ENCODE measurements at places on chromosomes 2 and 18.

DNA sequence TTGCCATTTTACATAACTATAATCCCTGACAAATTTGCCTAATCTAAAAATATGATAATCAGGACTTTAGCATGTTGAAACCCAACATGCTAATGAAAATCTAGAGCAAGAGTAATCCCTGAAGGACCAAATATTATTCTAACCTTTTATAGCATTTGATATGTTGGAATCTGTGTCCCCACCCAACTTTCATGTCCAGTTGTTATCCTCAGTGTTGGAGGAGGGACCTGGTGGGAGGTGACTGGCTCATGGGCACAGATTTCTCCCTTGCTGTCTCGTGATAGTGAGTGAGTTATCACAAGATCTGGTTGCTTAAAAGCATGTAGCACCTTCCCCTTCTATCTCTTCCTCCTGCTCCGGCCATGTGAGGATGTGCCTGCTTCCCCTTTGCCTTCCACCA lies 59.8 kb downstream of the SH3YL1 start:
- no peak for DNase-seq

DNA sequence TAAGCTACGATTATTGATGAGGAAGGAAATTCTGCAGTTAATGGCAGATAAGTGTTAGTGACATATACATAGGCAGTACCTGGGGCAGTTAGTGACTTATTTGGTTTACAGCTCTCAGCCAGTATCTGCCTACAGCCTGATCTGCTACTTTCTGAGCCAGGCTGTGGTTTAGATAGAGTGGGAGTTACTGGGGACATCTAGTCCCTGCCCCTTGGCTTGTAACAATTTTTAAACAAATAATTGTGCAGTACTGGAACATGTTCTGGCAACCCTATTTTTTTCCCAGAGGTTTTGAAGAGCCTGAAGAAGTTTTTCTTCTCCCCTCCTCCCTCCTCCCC lies 2.3 kb downstream of the KIF5C start:
- DNase-seq = no peak

DNA sequence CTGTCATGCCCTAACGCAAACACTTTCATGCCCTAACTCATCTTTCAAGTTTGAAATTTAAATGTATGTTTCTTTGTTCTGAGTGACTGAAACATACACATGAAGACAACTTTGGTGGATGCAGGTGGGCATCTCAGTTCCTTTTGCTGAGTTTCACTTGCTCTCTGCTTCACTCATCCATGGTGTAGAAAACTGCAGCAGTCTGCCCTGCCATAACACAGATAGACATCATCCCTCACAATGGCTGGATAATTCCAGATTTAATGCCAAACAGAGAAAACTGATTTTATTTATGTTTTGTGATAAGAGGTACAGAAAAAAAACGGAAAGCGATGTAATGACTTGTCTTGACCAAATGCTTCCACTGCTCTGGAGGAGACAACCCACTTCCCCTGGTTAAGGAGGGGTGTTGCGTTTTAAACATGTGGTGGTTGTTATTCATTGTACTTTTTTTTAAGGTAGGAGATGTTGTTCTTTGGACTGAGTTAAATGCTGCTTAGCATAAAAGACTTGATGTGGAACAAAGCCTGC lies 70.4 kb downstream of the RHBDD1 start:
- no peak for DNase-seq

- DNase-seq = no peak
Measured at GRCh38 chr2:4674007-4674406, 970.6 kb downstream of the DCDC2C start.

- no peak for DNase-seq
Measured at GRCh38 chr2:47334356-47335136, 68.4 kb upstream of the MSH2 start.

DNA sequence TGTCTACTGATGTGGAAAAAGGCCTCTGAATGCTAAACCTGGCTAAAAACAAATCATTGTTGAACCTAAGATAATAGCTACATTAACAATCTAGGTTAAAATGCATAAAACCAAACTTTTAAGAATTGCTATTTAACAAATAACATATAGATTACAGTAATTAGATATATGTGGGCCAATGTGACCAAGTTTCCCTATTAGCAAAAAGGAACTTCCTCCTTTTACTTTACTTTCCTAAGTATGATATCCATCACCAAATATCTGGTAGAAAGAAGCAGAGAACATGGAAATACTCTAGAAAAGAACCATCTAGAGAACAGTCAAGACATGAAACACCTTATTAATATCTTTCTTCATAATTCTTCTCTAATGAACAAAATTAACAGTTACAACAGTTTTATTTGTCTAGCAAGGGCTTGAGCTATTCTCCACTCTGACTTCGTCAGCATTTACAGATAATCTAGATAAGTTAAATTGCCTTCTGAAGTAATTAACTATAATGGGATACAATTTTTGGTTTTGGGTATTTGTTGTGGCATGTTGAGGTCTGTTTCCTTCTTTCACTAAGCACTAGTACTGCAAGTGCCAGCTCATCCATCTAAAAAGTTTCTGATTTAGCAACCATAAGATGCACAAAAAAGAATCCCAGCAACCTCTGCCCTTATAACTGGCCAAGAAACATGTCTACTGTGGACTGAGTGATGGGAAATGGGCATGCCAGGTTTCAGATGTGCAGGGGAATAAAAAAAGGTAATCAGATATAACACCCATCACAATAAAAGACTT lies 53.3 kb downstream of the MEMO1 start:
- no peak for DNase-seq

GRCh38 chr18:23682472-23682871 lies 6.8 kb upstream of the LAMA3 start:
- DNase-seq = no peak

GRCh38 chr2:121577381-121577780 lies 46.7 kb downstream of the RNU4ATAC start:
- no peak for DNase-seq

All from activated CD4-positive, alpha-beta T cell treated with anti-CD3 and anti-CD28 coated beads for 24 hours (primary cell).